Cerebellum (tissue), 4 donors: ENCODE measurements at places on chromosomes 6 and 20. TPM values are rescaled to one million over a fixed set of nuclear protein-coding genes. Genes with fewer than 3 reads are reported as not detected.

ZSCAN23 gene
- total RNA-seq: 19.9 TPM

DNA sequence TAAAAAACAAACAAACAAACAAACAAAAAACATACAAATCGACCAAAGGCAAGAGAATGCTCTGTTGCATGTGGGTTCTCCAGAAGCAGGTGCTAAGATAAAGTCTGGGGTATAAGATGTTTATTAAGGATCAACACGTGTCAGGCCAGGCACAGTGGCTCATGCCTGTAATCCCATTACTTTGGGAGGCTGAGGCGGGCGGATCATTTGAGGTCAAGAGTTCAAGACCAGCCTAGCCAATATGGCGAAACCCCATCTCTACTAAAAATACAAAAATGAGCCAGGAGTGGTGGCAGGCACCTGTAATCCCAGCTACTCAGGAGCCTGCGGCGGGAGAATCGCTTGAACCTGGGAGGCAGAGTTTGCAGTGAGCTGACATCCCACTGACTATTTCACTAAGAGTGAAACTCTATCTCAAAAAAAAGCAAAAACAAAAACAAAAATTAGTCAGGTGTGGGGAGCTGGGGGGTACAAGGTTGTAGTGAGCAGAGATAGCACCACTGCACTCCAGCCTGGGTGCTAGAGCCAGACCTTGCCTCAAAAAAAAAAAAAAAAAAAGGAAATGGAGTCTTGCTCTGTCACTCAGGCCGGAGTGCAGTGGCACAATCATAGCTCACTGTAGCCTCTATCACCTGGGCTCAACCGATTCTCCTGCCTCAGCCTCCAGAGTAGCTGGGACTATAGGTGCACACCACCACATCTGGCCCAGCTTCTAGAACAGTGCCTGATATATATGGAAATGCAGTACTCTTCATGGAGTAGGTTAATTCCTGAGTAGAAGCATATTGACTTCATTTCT lies 86.8 kb upstream of the JARID2 start:
- no peak for DNase-seq

DNA sequence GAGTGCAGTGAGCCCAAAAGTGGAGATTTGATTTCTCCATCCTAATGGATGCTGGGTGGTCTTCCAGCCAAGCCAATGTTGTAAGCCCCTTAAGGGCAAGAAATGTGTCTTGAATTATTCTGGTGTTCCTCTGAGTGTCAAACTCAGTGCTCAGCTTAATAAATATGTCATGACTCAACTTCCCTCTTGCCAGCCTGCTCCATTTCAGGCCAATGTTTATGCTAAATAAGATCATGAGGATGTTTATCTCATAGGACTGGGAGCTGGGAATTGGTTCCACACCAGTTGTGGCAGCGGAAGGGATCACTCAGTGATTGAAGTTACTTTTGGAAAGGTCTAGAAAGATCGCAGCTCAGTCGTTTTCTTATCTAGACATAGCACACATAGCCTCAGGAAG lies 90.4 kb upstream of the ISM1 start:
- DNase-seq: no peak

TBXT gene
- total RNA-seq: not detected

DNA sequence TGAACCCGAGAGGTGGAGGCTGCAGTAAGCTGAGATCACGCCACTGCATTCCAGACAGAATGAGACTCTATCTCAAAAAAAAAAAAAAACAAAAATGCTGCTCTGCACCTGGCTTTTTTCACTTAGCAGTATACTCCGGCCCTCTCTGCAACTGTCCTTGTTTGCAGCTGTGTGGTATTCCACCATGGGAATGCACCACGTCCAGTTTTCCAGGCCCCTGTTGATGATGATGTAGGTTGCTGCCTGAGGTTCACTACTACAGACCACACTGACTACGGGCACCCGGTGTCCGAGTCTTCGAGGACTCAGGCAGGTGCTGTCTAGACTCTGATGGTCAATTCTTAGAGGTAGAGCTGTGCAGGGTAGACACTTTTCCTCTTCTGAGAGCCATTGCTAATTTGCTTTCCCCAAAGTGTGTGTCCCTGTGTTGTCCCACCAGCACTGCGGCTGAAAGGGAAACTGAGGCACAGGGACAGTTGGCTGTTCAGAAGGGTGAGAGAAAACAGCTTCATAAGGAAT lies 56.5 kb downstream of the UBE2V1 start:
- DNase-seq: no peak

TAAR6 gene
- total RNA-seq: not detected

RAET1L gene
- not detected for total RNA-seq

- no peak for DNase-seq
These were observed 219.8 kb downstream of the HIVEP2 start for GRCh38 chr6:142725024-142725770.

MATN4 gene
- not detected for total RNA-seq

DNA sequence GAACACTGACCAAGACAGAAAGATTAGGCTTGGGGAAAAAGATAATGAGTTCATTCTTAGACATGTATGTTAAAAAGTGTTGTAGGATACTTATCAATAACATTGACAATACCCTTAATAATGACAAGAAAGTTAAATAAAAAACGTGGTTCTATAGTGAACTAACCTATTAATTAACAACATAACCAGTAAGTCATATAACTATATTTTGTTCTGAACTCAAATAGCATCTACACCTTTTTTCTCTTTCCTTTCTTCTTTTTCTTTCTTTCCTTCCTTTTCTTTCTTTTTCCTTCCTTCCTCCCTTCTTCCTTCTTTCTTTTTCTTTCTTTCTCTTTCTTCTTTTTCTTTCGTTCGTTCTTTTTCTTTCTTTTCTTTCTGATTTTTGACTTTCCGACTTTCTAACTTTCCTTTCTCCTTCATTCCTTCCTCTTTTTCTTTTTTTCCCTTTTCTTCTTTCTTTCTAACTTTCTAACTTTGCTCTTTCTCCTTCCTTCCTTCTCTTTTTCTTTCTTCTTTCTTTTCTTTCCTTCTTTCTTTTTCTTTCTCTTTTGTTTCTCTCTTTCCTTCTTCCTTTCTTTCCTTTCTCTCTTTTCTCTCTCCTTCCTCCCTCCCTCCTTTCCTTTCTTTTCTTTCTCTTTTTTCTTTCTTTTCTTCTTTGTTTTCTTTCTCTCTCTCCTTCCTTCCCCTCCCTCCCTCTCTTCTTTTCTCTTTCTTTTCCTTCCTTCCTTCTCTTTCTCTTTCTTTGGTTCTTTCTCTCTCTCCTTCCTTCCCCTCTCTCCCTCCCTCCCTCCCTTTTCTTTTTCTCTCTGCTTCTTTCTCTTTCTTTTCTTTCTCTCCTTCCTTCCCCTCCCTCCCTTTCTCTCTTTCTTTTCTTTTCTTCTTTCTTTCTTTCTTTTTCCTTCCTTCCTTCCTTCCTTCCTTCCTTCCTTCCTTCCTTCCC lies 24.6 kb downstream of the PRSS35 start:
- DNase-seq: no peak
